Motor neuron (in vitro differentiated cells): ENCODE measurements at places on chromosomes 11 and 22. TPM values are rescaled to one million over a fixed set of nuclear protein-coding genes. Genes with fewer than 3 reads are reported as not detected.

The TBC1D22A gene
- 8.3 and 10.2 TPM in 2 replicates for total RNA-seq

The ZNF280B gene
- 0.10 TPM in 1 of 2 replicates, not detected in the other for total RNA-seq

The MS4A4A gene
- not detected in 2 replicates for total RNA-seq

The NRIP3 gene
- 8.5 and 8.6 TPM in 2 replicates for total RNA-seq

The TRIM22 gene
- total RNA-seq: 40.7 and 42.4 TPM in 2 replicates

The RPUSD4 gene
- total RNA-seq: 14.1 and 15.3 TPM in 2 replicates

The C1QTNF5 gene
- total RNA-seq: 0.64 and 0.78 TPM in 2 replicates

The OR2AG2 gene
- total RNA-seq: 0.58 and 1.3 TPM in 2 replicates

The ZDHHC8 gene
- total RNA-seq: 8.7 and 9.9 TPM in 2 replicates

The CELSR1 gene
- total RNA-seq: 7.4 and 8.0 TPM in 2 replicates

The SPON1 gene
- total RNA-seq: 0.63 and 1.3 TPM in 2 replicates

The NFRKB gene
- 10.7 and 11.8 TPM in 2 replicates for total RNA-seq
